ENCODE measurements at places on chromosomes 12 and 14.
A peak's percentile ranks its signal among the peaks of the same experiment; 100 is the strongest.

GRCh38 chr12:24499151-24500146 is 449.5 kb downstream of the BCAT1 start:
- no peak for DNase-seq

GRCh38 chr14:104520620-104521410 is 58.7 kb upstream of the C14orf180 start:
- no peak for DNase-seq

DNA sequence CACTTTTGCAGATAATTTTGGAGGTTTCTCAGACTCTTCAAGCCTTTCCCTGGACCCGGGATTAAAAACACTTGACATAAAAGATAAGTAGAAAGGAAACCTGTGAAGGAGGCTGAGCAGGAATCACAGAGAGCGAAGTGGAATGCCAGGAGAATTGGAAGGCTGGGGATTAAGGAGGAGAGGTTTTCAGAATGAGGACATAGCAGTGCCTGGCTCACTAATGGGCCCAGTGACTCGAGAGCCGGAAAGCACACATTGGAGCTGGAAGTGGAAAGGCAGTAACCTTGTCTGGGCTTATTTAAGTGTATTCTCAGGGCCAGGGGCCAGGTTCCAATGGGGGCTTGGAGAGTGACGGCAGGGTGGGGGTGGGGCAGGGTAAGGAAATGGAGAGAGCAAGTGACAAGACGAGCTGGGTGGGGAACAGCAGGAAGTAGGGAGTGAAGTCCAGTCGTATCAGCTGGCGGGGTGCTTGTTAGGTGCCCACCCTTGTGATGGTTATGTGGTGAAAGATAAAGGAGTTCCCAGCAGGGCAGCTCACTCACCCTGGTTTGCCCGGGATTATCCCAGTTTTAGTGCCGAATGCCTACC is 13.1 kb downstream of the EVL start:
- DNase-seq = no peak

DNA sequence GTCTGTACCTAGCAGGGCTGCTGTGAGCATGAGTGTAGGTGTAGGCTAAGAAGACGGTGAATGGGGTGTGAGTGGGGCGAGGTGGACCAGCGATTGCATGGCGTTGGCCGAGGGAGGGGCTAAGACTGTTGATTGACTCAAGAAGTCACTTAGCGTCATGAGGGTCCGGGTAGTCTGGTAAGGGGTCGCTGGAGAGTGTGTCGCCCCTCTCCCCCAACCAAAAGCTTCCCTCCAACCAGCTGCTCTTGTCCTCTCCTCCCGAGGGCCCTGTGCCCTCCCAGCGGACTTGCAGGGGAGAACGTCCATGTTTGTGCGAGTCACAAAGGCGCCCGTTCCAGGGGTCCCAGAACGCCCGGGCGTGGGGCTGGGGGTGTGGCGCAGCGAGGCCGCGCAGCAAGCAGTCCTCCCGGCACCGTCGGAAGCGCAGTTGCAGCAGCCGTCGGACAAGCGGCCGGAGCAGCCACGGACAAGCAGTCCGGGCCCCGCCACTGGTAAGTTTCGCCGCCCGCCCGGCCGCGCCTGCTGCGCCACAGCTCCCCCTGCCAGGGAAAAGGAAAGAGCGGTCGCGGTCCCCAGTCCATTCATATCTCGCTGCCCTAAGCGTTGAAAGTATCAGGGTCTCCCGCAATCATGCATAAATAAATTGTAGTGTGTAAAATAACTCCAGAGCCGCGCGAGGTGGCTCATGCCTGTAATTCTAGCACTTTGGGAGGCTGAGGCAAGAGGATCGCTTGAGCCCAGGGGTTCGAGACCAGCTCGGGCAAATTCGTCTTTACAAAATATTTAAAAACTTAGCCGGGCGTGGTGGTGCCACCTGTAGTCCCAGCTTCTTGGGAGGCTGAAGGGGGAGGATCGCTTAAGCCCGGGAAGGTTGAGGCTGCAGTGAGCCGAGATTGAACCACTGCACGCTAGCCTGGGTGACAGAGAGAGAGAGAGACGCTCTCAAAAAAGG is at the start of gene CCDC63:
Gene CCDC63 (plus strand): TSS at position 373 of the 952 bp plus-strand sequence. CDS start 5,968 bp downstream, outside the sequence.
- DNase-seq = peak; percentile 15

DNA sequence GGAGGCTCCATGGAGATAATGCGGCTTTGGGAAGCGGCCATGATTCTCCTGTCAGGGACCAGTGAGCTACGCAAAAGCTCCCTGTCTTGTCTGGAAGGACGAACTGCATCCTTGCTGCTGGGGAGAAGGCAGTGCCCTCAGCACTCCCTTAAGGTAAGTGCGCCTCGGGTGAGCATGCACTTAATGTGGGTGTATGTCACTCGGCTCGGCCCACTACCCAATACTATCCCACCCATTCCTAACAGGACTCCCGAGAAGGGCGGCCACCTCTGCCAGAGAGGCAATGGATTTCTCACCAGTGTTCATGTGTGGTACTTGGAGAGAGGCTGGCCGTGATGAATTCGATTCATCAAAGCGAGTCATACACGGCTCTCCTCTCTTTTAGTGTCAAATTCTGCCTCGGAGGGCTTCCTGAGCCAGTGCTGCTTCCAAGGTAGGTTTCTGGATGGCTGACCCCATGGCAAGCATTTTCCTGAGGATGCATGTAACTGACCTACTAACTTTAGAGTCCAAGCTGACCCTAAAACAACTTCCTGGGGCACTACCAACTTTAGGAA is 151.7 kb upstream of the RTL1 start:
- DNase-seq = no peak

GRCh38 chr12:6970096-6970527 is 352 bp downstream of the PHB2 start:
- no peak for DNase-seq

GRCh38 chr12:91561958-91562325 is 379.3 kb upstream of the DCN start:
- no peak for DNase-seq

GRCh38 chr12:92596383-92596782 is 106.4 kb upstream of the PLEKHG7 start:
- no peak for DNase-seq

DNA sequence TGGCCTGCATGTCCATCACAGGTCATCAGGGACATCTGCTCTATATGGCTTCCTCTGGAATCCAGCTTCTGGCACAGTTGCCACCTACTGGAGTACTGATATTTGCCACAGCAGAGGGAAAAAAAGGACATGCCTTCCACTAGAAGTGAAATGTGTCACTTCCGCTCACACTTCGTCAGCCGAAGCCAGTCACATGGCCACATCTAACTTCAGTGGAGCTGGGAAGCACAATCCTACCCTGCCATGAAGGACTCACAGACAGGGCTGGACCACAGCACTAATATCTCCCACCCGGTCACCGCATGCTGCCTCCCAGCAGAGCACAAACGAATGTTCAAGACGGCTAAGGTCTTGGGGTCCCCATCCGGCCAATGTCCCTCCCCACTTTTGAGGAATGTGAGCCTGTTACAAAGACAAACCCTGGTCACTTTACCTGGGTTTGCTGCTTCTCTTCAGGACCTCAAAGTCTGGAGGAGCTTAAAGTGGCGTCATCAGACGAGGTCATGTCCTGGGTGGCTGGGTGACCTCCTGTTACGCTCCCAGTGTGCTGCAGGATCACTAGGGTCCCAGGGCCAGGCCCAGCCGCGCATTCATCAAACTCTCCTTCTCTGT is 98.6 kb downstream of the GCH1 start:
- DNase-seq = no peak

- DNase-seq = no peak
Measured at GRCh38 chr12:24884911-24885310, 64.0 kb downstream of the BCAT1 start.

- no peak for DNase-seq
Measured at GRCh38 chr14:104792101-104792884, 3.3 kb downstream of the AKT1 start.

DNA sequence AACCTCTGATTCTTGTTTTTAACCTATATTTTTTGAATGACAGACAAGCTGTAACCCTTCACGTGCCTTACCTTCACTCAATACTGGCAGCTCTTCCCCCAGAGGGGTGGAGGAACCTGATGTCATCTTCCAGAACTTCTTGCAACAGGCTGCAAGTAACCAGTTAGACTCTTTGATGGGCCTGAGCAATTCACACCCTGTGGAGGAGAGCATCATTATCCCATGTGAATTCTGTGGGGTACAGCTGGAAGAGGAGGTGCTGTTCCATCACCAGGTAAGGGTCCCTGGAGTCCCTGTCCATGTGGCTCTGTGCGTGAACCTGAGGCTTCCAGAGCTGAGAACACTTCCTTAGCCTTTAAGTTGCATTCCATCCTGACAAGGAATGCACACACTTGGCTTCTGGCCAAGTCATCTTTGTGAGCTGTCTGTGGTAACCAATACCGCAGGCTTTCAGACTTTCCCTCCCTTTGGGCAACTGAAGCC is 22.7 kb downstream of the TRAFD1 start:
- DNase-seq = no peak

GRCh38 chr12:107163413-107163812 is 70.1 kb upstream of the CRY1 start:
- no peak for DNase-seq

DNA sequence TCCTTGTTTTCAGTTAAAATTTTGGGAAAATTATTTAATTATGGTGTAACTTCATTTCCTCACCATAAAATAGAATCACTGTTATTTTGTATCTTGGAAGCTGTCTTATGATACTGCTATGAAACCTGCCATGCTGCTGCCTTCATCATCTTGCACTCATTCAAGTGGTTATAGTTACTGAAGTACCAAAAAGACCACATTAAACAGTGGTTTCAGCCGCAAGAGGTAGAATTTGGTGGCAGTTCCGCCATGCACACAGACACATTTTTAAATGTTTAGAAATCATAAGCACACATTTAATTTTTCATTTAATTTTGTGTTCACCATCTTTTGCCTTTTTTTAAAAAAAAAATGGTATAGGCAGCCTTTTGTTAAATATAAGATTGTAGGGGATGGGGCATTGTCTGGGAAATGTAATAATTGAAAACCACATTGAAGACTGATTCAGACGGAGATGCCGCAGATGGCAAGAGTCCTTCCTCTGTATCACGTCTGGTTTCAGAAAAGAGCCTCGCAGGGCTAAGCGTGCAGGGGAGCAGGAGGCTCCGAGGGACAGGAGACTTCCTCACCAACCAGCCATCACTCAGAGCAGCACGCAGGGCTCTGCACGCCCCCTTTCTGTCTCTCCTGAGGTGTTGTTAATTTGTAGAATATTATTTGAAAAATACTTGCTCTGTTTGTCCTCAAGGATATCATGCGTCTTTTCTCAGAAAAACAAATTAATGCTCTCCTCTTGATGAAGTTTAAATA is 115.2 kb upstream of the PELI2 start:
- peak; percentile 11 for DNase-seq

GRCh38 chr12:80000831-80001230 is 65.9 kb upstream of the PPP1R12A start:
- no peak for DNase-seq

DNA sequence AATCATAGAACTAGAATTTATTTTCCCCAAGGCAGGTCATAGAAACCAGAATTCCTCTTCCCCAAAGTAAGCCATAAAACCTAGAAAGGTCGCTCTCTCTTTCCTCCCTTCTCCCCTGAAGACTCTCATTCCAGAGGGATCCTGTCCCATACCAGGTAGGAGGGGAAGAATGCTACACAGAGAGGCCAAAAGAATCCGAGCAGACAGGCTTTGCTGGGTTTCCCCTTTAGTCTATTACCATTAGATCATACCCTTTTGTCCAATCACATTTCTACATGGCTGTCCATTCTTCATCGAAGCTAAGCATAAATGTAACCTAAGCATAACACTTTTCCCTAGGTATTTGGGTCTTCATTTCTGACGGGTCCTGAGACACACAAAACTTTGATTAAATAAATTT is 204.5 kb downstream of the SPTSSA start:
- no peak for DNase-seq

DNA sequence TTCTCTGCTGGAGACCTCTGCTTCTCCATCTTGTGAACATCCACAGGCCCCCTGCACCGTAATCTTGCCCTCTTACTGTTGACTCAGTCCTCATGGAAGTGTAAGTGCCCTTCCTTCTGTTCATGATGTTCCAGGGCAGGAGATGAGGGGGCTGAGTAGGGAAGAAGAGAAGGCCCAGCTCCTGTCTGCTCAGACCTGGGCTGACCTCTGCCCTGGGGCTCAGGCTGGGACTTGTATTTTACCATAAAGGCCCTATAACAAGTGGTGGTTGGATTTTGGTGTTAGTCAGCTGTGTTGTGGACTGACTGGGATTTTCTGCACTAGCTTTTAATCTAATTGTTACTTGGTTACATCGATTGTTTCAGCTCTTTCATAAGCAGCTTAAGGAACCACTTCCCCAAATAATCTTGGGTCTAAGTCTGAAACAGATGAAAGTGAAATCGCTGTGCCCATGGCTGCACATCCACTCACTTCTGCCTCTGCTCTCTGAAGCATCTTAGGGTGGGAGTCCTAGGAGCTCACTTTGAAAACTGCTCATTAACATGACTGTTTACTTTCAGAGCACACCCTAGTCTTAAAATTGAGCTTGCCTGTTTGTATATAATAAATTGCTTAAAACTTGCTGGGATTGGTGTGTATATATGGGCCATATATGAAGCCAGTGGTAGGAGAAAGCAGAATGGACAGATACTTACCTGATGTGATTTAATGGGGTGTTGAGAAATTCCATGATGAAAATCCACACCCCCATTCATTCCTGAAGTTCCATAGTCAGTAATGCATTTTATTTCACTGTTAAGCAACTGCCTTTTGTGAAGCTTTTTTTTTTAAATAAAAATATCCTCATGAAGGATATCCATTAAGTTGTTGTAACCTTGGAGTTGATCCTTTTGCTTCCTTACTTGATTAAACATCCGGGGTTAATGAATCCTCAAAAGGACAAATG is 17.7 kb downstream of the C12orf71 start:
- no peak for DNase-seq
